ENCODE measurements at places on chromosomes 11 and 22. TPM values are rescaled to one million over a fixed set of nuclear protein-coding genes. Genes with fewer than 3 reads are reported as not detected.

The OR51B5 gene
- total RNA-seq = not detected

- no peak overlapping the region for H3K4me3 ChIP-seq
- H3K4me1 ChIP-seq = peaks cover 9% of the 10 kb centered on the region
- DNase-seq = no peak
- peaks cover 4% of the 10 kb centered on the region for H3K27me3 ChIP-seq
- H3K36me3 ChIP-seq = no peaks in the 10 kb centered on the region
- no peak overlapping the region for H3K27ac ChIP-seq
Measured at GRCh38 chr11:119505861-119506260, 82.9 kb upstream of the THY1 start.

DNA sequence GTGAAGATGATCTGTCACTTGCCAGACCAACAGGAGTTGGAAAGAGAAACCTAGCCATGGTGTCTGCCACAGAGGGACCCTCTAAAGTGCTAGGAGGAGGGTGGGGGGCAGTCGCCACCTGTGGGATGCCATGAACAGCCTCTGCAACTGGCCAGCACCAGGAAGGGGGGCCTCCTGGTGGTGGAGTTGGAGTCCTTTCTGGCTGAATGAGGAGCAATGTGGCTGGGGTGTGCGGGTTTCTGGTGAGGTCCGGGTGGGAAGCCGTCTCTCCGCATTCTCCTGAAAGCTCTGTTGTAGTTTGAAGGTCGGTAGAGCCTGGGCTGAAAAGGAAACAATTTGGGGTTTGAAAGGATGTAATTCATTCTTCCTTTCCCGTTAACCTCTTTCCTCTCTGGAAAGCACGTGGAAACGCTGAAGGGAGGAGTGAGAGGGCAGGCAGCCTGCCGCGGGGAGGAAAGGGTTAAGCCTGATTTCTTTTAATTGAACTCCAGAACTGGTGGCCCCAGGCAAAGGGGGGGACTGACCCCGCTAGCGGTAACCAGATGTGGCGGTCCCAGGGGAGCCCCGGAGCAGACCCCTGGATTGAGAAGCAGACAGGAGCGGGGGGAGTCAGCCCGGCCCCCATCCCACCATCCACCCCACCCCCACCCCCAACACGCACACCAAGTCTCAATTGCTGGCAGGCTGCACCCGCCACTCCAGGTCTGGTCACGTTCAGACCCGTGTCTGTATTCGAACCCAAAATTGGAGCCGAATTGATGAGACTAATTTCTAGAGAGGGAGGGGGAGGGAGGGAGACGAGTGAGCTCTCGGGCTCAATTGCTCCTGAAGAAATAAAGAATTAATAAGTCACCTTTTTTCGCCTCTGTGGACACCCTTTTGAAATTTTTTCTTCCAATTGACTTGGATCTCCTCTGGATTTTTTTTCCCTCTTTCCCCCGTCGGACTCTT, 1.8 kb upstream of the FLI1 start:
- peak overlapping the region; percentile 95 for H3K4me3 ChIP-seq
- peaks cover 33% of the 10 kb centered on the region for H3K4me1 ChIP-seq
- no peaks in the 10 kb centered on the region for H3K36me3 ChIP-seq
- no peak for DNase-seq
- peak overlapping the region; percentile 98 for H3K27ac ChIP-seq
- peaks cover 6% of the 10 kb centered on the region for H3K27me3 ChIP-seq

DNA sequence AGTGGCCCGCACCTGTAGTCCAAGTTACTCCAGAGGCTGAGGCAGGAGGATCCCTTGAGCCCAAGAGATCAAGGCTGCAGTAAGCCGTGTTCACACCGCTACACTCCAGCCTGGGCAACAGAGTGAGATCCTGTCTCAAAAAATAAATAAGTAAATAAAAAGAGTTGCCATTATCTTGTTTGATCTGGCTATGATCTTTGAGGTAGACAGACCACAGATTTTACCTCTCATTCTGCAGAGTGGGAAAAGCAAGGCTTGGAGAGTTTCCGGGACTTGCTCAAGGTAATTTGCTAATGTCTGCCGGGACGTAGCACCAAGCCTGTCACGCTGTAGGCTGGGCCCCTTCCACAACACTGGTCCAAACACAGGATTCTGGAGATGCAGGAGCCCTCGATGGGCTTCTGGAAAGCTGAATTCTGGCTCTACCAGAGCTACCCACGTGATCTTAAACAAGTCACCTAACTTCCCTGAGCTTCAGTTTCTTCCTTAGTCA, 6.8 kb downstream of the GRAP2 start:
- H3K36me3 ChIP-seq = no peaks in the 10 kb centered on the region
- DNase-seq = no peak
- peaks cover 79% of the 10 kb centered on the region for H3K4me1 ChIP-seq
- no peaks in the 10 kb centered on the region for H3K27me3 ChIP-seq
- peak overlapping the region; percentile 98 for H3K4me3 ChIP-seq

DNA sequence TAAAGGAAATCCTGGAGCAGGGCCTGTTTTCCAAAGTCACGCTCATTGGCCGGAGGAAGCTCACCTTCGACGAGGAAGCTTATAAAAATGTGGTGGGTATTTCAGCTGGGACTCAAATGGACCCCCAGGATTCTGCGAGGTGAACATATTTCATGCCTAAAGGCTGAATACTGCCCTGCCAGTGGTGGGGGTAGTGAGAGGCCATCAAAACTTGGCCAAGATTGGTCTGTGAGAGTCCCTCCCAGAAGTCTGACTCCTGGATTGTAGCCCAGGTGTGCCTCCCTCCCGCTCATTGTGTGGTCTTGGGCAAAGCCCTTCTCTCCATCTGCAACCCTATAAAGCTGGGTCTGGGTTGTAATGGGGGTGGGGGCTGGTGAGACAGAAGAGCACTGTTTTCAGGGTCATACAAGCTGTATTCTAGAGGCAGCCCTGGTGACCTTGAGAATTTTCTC, 853 bp downstream of the HTATIP2 start:
- H3K36me3 ChIP-seq = peaks cover 14% of the 10 kb centered on the region
- peak overlapping the region; percentile 84 for H3K4me3 ChIP-seq
- H3K27me3 ChIP-seq = peaks cover under 1% of the 10 kb centered on the region
- DNase-seq = no peak

The GP1BB gene
- total RNA-seq = not detected

GRCh38 chr11:12110714-12111548, 541 bp downstream of the MICAL2 start:
- H3K27me3 ChIP-seq = no peaks in the 10 kb centered on the region
- H3K36me3 ChIP-seq = no peaks in the 10 kb centered on the region
- H3K4me3 ChIP-seq = peak overlapping the region; percentile 76
- peak; percentile 54 for DNase-seq

The IGLL1 gene
- total RNA-seq = not detected

- peaks cover 29% of the 10 kb centered on the region for H3K27me3 ChIP-seq
- no peaks in the 10 kb centered on the region for H3K36me3 ChIP-seq
- no peak overlapping the region for H3K4me3 ChIP-seq
- no peak overlapping the region for H3K27ac ChIP-seq
- no peak for DNase-seq
- no peaks in the 10 kb centered on the region for H3K4me1 ChIP-seq
Measured at GRCh38 chr11:120273432-120273831, 33.5 kb downstream of the POU2F3 start.

The HOATZ gene
- not detected for total RNA-seq

- no peaks in the 10 kb centered on the region for H3K36me3 ChIP-seq
- H3K4me3 ChIP-seq = no peak overlapping the region
- H3K27me3 ChIP-seq = peaks cover 36% of the 10 kb centered on the region
- no peak for DNase-seq
- H3K27ac ChIP-seq = no peak overlapping the region
Measured at GRCh38 chr11:44868021-44868420, 82.7 kb downstream of the TP53I11 start.
